ENCODE measurements at places on chromosomes 2 and 18.
A peak's percentile ranks its signal among the peaks of the same experiment; 100 is the strongest.

DNA sequence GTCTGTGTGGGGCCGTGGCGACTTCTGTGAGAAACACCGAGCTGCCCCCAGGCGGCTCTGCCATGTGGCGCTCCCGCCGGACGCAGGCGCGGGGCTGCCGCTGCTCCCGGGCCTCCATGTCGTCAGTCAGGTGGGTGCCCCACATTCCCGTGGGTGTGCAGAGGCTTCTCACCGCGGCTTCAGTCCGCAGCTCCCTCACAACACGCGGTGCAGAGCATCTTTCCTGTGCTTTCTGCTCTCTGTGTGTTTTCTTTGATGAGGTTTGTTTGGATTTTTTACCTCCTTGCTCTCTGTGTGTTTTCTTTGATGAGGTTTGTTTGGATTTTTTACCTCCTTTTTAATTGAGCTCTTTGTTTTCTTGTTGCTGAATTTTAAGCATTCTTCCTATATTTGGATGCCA is 13.0 kb downstream of the AQP12A start:
- no peak for DNase-seq

DNA sequence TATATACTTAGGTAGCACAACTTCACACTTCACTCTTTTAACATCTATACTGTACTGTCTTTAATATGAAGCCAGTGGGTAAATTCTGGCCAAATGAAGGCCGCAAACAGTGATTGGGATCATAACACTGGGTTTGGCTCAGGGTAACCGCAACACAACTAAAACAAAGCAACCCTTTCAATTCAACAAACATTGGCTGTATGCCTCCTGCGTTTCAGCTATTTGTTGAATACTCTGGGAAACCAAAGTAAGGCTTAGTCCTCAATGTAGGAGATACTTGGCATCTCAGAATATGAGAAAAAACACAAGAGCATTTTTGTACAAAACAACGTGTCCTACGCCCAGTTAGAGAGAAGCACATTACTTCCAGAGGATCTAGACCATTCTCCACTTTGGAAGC is 693.3 kb upstream of the KLHL29 start:
- no peak for DNase-seq

GRCh38 chr2:44769349-44770011 is 172.0 kb upstream of the SIX3 start:
- DNase-seq, result no peak

- DNase-seq, result no peak
Measured at GRCh38 chr2:70078384-70078783, 8.9 kb upstream of the PCBP1 start.

DNA sequence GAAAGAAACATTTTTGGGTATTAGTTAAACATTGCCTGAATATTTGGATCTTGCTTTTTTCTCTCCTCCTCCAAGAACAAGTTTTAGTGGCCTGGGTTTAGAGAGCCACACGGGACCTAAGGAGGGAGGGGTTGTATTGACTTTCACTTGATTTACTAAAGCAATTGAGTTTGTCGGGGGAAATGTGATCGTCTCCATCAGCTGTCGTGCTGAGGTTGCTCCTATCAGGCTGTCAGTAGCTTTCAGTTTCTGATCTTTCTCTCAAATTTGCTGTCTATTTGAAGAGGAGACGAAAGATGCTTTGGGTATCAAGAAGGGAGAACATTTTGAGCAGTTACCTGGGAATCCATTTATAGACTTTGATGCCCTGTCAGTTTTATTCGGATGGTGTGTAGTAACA is 106.0 kb downstream of the SETBP1 start:
- no peak for DNase-seq

GRCh38 chr2:240630771-240631547 is 5.7 kb downstream of the GPR35 start:
- DNase-seq, result no peak

DNA sequence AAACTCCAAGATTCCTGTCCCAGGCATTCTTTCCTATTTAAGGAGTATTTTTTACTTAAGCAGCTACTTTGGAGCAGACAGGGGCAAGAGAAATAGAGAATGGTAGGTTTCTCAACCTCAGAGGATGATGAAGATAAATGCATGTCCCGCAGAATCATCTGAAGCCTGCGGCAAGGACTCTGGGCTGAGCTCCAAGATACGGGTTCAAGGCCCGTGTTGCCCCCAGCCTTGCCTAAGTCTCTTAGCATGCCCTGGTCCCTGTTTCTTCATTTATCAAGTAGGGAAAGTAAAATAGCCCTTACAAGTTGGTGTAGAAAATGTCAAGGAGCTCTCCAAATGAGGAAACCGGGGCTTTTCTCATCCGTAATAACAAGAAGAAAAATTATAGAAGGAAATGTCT is 214.0 kb downstream of the KLHL29 start:
- peak; percentile 10 for DNase-seq

GRCh38 chr2:233498126-233498525 is 68.5 kb downstream of the USP40 start:
- no peak for DNase-seq

DNA sequence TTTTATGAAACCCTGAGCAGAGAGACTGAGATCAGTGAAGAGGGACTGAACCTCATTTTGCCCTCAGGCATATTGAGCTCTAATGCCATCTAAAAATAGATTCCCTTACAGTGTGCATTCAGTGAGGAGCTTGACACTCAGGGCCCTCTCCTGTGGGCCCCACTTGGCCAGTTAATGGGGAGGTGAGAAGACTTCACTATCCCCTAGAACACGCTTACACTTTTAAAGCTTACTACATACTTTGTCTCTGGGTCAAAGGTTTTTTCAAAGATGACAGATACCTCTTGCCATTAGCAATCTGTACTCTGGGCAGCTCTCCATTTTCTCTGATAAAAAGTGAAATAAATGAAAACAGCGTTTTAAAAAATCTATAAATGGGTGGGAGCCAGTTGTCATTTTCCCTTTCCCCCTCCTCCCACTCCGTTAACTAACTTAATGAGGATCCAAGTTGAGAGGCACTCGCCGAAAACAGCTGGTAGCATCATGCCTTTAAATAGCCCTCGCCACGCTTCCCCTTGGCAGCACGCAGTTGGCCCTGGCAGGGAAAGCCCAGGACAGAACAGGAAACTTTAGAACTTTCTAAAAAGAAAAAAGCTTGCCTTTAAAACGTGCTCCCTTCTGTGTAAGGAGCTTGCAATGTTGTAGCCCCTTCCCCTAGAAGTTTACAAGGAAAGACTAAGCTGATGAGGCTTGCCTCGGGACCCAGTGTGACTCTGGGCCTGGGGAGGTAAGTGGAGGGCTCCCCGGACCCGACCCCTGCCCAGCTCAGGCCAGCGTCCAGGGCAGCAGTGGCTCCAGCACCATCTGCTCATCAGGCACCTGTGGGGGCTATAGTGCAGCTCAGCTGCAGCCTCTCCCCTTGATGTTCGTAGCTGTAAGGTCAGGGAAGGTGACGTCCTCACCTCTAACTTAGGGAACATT is 58.8 kb upstream of the FOSL2 start:
- no peak for DNase-seq

GRCh38 chr2:238081561-238081960 is 18.6 kb upstream of the ESPNL start:
- no peak for DNase-seq

GRCh38 chr2:200975672-200976071 is 12.2 kb upstream of the ORC2 start:
- no peak for DNase-seq

GRCh38 chr2:217271813-217272212 is 411.9 kb upstream of the TNP1 start:
- DNase-seq, result no peak

DNA sequence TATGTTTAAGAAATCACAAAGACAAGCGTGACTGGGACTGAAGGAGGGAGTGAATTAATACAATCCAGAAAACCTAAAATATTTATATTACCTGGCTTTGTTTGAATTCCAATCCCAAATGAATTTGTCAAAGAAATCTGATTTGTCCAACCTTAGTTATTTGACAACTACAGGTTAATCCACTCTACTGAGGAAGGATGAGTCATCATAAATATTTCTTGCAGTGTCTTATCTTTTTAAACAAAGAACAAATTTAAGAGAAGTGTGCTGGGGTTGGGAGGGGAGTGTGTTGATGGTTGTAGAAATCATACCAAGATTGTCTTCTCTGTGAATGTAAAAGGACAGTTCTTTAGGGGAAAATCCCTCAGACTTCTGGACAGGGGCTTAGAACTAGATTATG is 1106.3 kb upstream of the SLC39A10 start:
- DNase-seq, result no peak

- no peak for DNase-seq
Measured at GRCh38 chr2:241069821-241070281, 32.2 kb downstream of the MTERF4 start.

GRCh38 chr2:173544641-173545363 is 190.1 kb downstream of the CDCA7 start:
- DNase-seq, result no peak

DNA sequence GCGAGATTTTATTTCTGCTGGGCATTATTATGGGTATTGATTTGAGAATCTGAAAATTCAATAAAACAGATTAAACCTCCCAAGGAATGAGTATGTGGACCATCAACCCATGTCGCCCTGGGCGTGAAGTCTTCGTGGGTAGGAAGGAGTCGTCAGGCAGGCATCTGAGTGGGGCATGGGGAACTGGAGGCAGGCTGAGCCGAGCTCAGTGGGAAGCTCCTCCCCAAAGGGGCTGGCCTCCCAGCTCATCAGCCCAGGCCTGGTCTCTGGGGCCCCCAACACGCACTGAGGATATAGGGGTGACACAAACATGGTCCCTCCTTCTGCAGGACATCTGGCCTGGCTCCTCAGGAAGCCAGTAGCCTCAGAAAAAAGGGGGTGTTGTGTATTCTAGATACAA is 265.2 kb downstream of the TFCP2L1 start:
- no peak for DNase-seq
